Mesothelial cell of epicardium (in vitro differentiated cells): ENCODE measurements at places on chromosomes 6 and 20. TPM values are rescaled to one million over a fixed set of nuclear protein-coding genes. Genes with fewer than 3 reads are reported as not detected.

The SLCO4A1 gene
- total RNA-seq: 3.7 to 4.5 TPM (median 4.3 TPM) in 3 replicates

The GNMT gene
- 1.2 to 1.7 TPM (median 1.4 TPM) in 3 replicates for total RNA-seq

The FOXC1 gene
- total RNA-seq: 49.8 to 52.2 TPM (median 50.5 TPM) in 3 replicates

The NR2E1 gene
- total RNA-seq: not detected in 3 replicates

The HLA-DMB gene
- total RNA-seq: not detected in 3 replicates

The RAMACL gene
- 0.69 to 1.00 TPM (median 0.79 TPM) in 3 replicates for total RNA-seq

The CTCFL gene
- 0.23 to 0.33 TPM (median 0.27 TPM) in 3 replicates for total RNA-seq

The MUC21 gene
- not detected in 3 replicates for total RNA-seq

The PRPF6 gene
- 65.2 to 68.2 TPM (median 65.9 TPM) in 3 replicates for total RNA-seq

The RSPH4A gene
- total RNA-seq: 0.78 to 1.2 TPM (median 0.89 TPM) in 3 replicates

The TRIM40 gene
- not detected in 3 replicates for total RNA-seq

The PPARD gene
- 19.5 to 21.7 TPM (median 20.8 TPM) in 3 replicates for total RNA-seq

The DSTN gene
- 192 to 199 TPM (median 193 TPM) in 3 replicates for total RNA-seq

The HSP90AB1 gene
- total RNA-seq: 992 to 1,038 TPM (median 1,015 TPM) in 3 replicates

The GCNT2 gene
- 29.3 to 35.0 TPM (median 32.2 TPM) in 3 replicates for total RNA-seq

The GFOD1 gene
- total RNA-seq: 3.5 to 4.8 TPM (median 4.0 TPM) in 3 replicates

The TFB1M gene
- 22.9 to 27.9 TPM (median 27.0 TPM) in 3 replicates for total RNA-seq

The SLC44A4 gene
- 0.40 to 0.94 TPM (median 0.66 TPM) in 3 replicates for total RNA-seq

The RAET1G gene
- total RNA-seq: not detected in 3 replicates

The PRDM1 gene
- total RNA-seq: 1.5 to 2.3 TPM (median 1.9 TPM) in 3 replicates

The LY6G6C gene
- 0.89 to 1.4 TPM (median 1.3 TPM) in 3 replicates for total RNA-seq

DNA sequence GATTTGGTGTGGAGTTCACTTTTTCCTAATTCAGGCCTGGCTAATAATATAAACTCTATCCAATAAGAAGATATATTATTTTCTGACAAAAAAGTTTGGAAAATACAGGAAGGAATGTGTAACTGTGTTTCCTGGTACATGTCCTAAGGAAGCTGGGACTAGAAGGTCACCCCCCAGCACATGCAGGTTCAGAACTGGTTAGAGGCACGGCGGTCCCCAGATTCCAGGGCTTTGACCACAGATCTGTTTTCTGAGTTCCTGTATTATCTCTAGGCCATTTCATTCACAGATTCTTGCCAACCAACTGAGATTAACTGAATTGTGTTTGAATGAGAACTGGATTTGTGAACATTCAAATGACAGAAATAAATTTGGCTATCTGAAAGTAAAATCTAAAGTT is 94.5 kb downstream of the TULP4 start:
- no peak for DNase-seq

GRCh38 chr20:53824779-53825178 is 231.1 kb upstream of the ZNF217 start:
- no peak for DNase-seq

- no peak for DNase-seq
Observed at GRCh38 chr20:50026746-50027575, 44.2 kb downstream of the SNAI1 start.

- DNase-seq: no peak
Observed at GRCh38 chr6:168994956-168995355, 258.7 kb downstream of the THBS2 start.

DNA sequence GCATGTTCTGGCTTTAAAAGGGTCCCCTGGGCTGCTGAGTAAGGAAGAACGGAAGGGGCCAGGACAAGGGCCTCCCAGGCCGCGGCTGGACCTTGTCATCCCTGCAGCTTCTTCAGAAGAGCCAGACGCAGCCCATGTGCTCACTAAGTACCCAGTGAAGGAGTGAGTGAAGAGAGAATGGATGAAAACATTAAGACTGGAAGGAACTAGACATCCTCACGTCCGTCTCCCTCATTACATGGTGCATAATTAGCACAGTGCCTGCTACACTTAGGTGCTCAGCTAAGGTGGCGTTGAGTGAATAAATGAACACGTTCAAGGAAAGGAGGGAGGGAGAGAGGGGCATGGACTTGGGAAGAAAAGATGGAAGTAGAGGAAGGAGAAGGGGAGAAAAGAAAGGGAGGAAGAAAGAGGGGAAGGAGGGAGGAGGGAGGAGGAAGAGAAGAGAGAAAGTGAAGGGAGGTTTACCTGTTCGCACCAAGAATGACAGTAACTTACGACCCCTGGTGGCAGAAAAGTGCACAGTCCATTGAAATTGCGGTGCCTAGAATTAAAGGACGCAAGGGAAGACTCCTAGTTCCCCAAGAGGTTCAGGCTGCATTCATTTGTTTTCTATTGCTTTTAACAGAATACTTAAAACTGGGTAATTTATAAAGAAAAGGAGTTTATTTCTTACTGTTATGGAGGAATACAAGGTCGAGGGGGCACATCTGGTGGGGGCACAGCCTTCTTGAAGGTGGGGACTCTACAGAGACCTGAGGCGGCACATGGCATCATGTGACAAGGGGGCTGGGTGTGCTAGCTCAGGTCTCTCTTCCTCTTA is 8.0 kb downstream of the TP53RK start:
- peak; percentile 32 for DNase-seq

- DNase-seq: no peak
Observed at GRCh38 chr20:11919581-11919980, 1.9 kb downstream of the BTBD3 start.

- DNase-seq: peak; percentile 47
Observed at GRCh38 chr20:36439040-36439730, 102.1 kb upstream of the MYL9 start.

DNA sequence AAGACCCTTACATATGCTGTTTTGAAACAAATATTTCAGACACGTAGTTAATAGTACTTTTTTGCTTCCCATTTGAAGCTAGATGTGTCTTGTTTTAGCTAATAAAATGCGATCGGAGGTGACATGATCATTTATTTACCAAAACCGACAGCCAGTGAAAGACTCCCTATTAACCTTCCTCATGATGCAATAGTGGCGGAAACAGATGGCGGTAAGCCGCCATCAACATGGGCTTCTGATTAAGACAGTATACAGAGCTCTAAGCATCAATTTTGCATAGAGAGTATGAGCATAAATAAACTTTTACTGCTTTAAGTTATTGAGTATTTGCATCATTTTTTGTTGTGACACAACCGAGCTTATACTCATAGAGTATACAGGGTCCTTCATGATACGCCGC is 1282.4 kb upstream of the ADGRB3 start:
- no peak for DNase-seq

DNA sequence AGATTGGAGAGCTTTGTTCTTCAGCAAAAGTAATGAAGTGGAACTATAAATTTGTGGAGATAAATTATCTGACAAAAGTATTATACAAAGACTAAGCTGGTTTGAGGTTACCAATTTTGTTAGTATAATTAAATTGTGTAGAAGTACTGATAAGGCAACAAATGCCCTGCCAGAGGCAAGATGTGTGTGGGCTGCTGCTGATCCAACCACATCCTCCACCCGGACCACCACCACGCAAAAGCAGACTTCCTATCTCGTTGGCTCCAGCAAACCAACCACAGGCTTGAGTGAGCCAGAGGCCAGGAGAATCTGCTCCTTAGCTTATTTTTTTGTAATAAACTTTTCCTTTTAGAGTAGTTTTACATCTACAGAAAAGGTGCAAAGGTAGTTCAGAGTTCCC is 1.1 kb upstream of the MYLK4 start:
- no peak for DNase-seq

GRCh38 chr6:46080111-46080510 is 49.7 kb upstream of the ENPP4 start:
- DNase-seq: no peak

- no peak for DNase-seq
Observed at GRCh38 chr6:154345811-154346210, 10.8 kb downstream of the IPCEF1 start.

GRCh38 chr6:107293350-107293749 is 166.0 kb downstream of the PDSS2 start:
- DNase-seq: no peak

DNA sequence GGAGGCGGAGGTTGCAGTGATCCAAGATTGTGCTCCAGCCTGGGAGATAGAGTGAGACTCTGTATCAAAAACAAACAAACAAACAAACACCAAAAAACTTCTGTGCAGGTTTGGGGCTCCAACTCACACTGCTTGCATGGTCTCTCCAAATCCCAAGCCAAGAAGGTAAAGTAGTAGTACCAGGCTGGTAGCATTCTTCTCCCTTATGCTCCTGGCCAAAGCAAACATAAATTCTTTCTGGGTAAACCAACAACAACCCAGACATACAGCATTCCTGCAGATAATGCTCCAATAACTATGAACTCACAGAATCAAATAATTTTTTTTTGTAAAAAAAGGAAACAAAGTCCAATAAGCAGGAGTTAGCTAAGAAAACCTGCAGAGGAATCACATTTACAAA is 57.8 kb upstream of the KLHL31 start:
- DNase-seq: no peak

GRCh38 chr6:53461041-53461656 is 83.8 kb downstream of the GCLC start:
- no peak for DNase-seq

- no peak for DNase-seq
Observed at GRCh38 chr6:157951828-157952227, 29.8 kb upstream of the SYNJ2 start.

GRCh38 chr6:53547166-53547810 is 2.4 kb upstream of the GCLC start:
- no peak for DNase-seq

DNA sequence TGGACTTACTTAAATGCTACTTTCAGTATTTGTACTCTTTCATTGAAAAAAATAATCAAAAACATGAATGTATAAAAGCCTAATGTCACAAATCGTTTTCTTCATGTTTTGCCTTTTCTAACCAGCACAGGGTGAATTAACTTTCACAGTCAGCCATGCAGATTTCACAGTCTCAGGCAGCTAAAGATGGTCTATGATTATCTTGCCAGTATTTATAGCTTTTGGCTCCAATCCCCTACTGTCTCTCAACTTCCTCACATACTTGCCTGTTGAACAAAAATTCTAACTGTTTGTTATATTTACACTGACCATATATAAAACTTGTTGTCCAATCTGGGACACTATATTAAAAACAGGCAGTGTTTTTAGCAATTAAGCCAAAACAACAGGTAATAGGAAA is 358.2 kb downstream of the ARHGAP18 start:
- no peak for DNase-seq

DNA sequence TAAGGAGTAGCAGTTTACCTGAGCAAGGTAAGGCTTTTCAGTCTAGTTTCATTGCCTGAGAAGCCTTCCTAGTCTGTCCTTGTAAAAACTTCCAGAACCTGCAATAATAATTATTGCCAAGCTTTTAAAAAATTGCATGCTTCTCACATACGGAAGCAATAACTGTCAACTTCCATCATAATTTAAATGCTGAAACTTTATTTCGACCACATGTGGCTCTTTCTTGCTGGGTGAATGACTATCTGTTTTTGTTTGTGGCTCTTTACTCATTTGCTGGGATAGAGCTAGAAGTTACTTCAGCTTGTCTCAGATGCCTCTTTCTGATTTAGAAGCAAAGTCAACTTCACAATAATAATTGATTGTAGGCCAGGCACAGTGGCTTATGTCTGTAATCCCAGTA is 95.9 kb upstream of the COL21A1 start:
- DNase-seq: no peak

DNA sequence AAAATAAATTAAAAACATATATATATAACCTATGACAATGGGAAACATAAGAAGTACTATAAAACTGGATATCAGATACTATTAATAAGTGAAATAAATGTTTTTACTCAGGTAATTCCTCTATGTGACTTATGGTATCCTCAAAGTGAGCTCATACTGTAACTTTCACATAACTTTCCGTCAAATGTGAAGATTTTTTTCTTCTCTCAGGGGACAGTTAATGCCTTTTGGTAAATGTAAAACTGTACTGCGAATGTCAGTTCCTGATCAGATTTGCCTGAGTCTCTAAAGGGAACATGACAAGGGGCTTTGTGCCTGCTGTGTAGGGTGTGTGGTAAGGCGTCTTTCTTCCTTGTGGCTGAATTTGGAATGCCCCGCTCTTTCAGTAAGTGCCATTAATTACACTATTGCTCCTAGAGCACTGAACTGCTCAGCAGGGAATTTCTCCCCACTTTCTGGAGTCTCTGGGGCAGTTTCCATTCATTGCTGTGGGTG is 271.8 kb downstream of the PRL start:
- no peak for DNase-seq

DNA sequence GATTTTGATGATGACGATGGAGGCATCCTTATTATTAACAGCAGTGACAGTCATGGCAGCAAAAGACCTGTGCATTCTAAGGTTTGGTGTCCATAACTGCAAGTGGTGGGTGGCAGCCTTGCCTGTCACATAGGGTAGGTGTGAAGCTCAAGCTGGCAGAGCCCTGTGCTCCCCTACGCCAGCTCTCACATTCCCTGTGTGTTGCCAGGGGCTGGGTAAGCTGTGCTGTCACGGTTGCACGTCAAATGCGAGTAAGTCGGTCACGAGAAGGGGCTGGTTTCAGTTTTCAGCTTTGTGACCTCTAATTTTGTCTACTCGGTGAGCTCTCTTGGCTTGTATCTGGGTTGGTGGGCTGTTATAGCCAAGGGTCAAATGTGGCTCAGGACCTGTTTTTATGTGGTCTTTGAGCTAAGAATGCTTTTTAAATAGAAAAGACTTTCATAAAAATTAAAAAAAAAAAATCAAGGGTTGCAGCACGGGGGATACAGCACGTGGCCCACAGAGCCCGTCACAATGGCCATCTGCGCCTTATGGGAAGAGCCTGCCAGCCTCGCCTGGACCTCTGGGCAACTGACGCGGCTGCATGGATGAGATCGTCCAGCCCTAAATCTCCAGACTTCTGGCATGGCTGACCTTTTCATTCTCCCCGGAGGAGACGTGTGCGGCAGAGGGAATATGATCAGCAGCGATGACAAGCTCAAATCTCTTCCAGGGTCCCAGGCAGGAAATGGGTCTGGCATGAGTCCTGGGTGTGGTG is 148.5 kb downstream of the PHACTR3 start:
- no peak for DNase-seq

- no peak for DNase-seq
Observed at GRCh38 chr6:67277312-67277711, 1357.8 kb upstream of the ADGRB3 start.

- DNase-seq: no peak
Observed at GRCh38 chr6:123925350-123925749, 121.7 kb downstream of the NKAIN2 start.

GRCh38 chr6:32175711-32176475 is at the start of gene AGPAT1:
Gene AGPAT1, minus strand, starts transcription at chr6:32176084. Its CDS starts 4,588 bp downstream, at chr6:32171496.
- peak; percentile 95 for DNase-seq

GRCh38 chr6:99138445-99138844 is 190.7 kb upstream of the FBXL4 start:
- DNase-seq: no peak

- DNase-seq: peak; percentile 86
Observed at GRCh38 chr20:56628873-56629463, at the start of gene TFAP2C. Gene TFAP2C, plus strand, starts transcription at chr20:56629306. Its CDS starts 239 bp downstream, at chr20:56629545.

- DNase-seq: no peak
Observed at GRCh38 chr6:158798311-158798710, 20.9 kb downstream of the EZR start.

- no peak for DNase-seq
Observed at GRCh38 chr6:20447581-20448132, 46.0 kb downstream of the E2F3 start.
